ENCODE measurements at places on chromosomes 7 and 10. TPM values are rescaled to one million over a fixed set of nuclear protein-coding genes. Genes with fewer than 3 reads are reported as not detected.

GRCh38 chr7:22867003-22867402 is 44.4 kb upstream of the TOMM7 start:
- DNase-seq: no peak

The CRYGN gene
- not detected for total RNA-seq

The AKR1C4 gene
- not detected for total RNA-seq

DNA sequence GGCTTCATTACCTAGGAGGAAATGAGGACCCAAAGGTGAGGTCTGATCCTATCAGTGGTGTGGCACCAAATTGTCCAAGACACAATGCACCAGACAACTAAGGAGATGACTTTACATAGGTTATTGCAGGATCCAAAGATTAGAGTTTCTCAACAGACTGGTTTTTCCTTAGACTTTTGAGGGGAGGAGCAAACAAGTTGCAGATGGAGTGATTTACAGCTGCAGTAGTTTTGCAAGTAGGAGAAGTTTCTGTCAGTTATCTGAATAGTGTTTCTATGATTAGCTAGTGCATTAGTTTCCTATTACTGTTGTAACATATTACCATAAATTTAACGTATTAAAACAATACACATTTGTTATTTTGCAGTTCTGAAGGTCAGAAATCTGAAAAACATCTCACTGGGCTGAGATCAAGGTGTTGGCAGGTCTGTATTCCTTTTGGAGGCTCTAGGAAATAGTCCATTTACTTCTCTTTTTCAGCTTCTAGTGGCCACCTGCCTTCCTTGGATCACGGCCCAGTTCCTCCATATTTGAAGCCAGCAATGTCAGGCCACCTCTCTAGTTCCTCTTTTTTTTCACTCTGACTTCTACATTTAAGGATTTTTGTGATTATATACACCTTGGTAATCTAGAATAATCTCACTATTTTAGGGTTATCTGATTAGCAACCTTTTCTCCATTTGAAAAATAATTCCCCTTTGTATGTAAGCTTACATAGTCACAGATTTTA is 994.9 kb downstream of the REEP3 start:
- no peak for DNase-seq

DNA sequence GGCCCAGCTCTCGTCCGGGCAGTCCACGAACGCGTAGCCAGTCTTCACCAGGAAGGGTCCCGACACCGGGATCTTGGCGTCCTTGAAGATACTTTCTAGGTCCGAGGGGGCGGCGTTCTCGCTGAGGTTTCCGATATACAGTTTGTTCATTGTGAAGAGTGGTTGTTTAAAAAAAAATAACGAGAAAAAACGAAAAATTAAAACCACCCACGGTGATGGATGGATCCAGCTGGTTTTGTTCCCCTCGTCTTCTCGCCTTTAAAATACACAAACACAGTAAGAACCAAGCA is 385 bp downstream of the IGF2BP3 start:
- no peak for DNase-seq

The CNOT4 gene
- total RNA-seq: 22.2 TPM

The NUTM2A gene
- 2.9 TPM for total RNA-seq

- no peak for DNase-seq
Observed at GRCh38 chr7:40833888-40834234, 699.1 kb downstream of the SUGCT start.

- DNase-seq: no peak
Observed at GRCh38 chr10:3533296-3533695, 251.7 kb downstream of the KLF6 start.

DNA sequence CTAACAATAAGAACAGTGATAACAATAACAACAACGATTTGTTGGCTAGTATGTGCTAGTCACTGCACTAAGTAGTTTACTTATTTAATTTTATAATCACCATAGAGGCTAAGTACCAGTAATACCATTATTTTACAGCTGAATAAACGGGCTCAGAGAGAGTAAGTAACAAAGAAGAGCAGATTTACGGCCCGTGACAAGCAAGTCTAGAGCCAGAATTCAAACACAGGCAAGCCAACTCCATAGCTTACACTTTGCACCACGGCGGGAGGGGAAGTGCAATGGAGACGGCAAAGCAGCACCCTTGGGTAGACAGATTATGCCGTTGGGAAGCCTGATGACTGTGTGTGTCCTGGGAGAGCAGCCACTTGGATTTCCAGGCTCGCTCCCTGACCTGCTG is 1.2 kb upstream of the OR6V1 start:
- DNase-seq: no peak

The RPEL1 gene
- not detected for total RNA-seq

DNA sequence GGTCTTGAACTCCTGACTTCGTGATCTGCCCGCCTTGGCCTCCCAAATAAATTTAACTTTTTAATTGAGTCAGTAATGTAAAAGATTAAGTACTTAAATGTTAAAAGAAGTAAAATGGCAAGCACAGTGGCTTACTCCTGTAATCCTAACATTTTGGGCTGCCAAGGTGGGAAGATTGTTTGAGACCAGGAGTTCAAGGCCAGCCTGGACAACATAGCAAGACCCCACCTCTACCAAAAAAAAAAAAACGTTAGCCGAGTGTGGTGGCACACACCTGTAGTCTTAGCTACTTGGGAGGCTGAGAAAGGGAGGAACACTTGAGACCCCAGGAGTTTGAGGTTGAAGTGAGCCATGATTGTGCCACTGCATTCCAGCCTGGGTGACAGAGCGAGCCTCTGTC is 26.1 kb downstream of the PHTF2 start:
- no peak for DNase-seq

DNA sequence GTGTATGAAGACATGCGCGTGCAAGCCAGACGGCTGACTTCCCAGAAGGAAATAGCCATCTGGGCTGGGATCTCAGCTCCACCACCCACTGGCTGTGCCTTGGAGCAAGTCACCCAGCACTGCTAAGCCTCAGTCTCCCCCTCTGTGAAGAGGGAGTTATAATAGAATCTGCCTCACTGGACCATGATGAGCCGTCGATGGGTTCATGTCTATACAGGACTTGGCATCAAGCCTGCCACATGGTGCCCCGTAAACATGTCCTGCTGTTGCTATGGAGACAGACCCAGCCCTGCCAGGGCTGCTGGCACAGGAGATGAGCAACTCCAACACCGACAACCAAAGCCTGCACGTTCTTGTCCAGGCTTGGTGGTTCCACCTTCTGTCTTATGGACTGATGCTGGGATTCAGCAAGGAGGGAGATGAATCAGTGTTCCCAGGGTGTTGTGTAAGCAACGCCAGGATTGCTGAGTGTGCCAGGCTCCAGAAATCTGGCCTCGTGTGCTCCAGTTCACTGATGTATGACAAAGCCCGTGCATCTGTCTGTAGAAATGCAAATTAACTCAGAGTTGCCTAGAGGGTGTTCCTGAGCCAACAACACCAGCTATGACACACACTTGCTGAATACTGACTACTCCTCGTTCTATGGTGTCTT is 5.6 kb downstream of the GPR15LG start:
- DNase-seq: peak; percentile 57

GRCh38 chr7:3867863-3868262 is 566.8 kb downstream of the SDK1 start:
- DNase-seq: no peak

DNA sequence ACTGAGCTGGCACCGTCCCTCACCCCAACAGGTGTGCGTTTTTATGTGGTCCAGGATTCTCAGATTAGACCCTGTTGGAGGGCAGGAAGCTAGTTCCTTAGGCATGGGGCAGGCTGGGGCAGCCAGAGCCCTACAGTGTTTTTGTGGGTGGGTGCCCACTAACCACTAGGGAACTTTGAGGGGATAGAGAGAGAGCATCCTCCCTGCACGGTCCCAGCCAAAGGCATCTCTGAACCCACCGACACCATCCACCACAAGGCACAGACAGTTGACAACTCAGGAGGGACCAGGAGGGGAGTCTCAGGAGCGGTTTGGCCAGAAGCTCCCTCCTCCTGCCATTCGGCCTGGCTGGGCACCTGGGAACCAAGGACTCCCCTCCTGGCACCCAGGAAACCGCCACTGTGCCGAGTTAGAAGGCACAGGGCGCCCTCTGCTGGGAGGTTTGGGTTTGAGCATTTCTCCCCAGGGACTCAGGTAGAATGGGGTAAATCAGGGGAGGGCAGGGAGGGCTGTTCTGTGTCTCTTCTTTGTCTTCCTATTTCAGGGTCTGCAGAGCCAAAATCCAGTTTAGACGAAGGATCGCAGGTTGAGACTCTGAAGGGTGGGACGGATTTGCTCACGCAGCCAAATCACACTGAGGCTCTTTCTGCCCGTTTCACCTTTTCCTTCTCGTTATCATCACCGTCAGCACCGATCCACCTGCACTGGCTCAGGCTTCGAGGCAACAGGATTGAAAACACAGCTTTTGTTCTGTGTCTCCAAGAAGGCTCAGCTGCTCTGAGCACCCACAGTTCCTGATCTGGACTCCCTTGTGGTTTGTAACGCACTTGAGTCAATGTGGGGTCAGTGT is 84.8 kb upstream of the COL13A1 start:
- DNase-seq: no peak

GRCh38 chr7:80635533-80635932 is 2.9 kb upstream of the CD36 start:
- DNase-seq: no peak

- DNase-seq: no peak
Observed at GRCh38 chr7:135282561-135283254, 49.1 kb downstream of the STRA8 start.

DNA sequence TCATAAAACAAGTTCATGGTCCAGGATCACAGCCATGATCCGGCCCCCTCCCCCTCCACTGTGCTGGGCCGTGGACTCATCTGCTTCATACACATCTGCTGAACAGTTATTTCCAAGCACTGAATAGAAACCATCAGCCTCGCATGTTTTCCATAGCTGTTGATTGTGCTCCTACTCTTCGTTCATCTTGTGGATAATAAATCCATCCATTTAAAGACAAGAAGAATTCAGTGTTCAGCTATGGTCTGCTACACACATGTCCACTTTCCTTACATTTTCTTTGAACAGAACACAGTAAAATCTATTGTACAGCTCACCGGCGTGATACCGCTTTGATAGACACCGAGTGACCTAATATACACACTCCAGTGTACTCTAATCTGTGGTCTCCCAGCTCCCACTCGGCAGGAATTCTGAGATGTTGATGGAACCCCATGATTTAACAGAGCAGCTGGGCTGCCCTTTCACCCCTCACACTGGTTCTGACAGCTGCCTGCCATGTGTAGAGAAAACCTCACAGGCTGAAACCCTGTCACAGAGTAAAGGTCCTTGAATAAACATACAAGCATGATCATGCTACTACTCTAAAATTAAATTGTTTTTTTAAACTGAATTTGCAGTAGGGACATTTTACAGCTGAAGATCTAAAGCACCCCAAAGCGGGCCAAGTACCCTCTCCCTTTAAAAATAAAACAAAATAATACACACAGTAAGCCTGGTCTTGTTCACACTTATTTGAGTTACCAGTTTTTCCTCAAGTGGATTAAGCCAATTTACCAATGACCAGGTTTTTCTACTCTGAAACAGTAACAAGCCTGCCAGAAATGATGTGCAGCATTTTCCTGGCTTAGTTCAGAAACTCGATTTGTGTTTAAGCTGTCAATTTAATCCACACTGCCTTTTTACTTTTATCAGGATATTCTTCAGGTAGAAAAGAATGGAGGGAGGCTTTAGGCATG is 95.1 kb upstream of the FZD1 start:
- no peak for DNase-seq

- DNase-seq: peak; percentile 52
Observed at GRCh38 chr7:2313450-2314208, 612 bp downstream of the SNX8 start.

GRCh38 chr10:17923728-17924127 is 28.0 kb upstream of the SLC39A12 start:
- peak; percentile 60 for DNase-seq

GRCh38 chr7:1181031-1181430 is 21.0 kb upstream of the ZFAND2A start:
- no peak for DNase-seq

DNA sequence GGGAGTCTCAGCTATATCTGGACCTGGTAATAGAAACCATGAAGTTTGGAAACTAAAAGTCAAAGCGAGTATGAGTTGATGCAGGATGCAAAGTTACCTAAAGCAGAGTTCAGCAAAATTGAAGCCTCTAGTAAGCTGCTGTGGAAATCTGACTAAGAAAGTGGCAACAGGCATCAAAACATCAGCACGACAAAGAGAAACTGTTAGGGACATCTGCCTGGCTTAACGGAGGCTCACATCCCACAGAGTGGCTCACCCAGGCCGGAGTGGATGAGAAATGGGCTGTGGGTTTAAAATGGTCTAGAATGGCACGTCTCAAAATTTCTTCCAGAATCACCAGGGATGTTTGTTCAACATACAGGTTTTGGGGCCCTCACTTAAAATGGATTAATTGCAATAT is 164.1 kb upstream of the NPY start:
- no peak for DNase-seq
